H1 (cell line): ENCODE measurements at places on chromosomes 6 and 20.

GRCh38 chr6:75864446-75864845, 115.4 kb downstream of the MYO6 start:
- H3K36me3 ChIP-seq = peaks cover 3% of the 10 kb centered on the region; the same call in 1 of the 2 replicates
- H3K4me1 ChIP-seq = no peaks in the 10 kb centered on the region
- no peak overlapping the region for H3K4me3 ChIP-seq
- H3K27ac ChIP-seq = no peak overlapping the region
- DNase-seq = no peak

GRCh38 chr6:142927904-142928303, 17.1 kb downstream of the HIVEP2 start:
- no peaks in the 10 kb centered on the region; the same call in 1 of the 2 replicates for H3K4me1 ChIP-seq
- no peaks in the 10 kb centered on the region for H3K27me3 ChIP-seq
- H3K36me3 ChIP-seq = no peaks in the 10 kb centered on the region
- no peak overlapping the region for H3K4me3 ChIP-seq
- no peak for DNase-seq

- no peaks in the 10 kb centered on the region for H3K27me3 ChIP-seq
- no peak for DNase-seq
- H3K4me3 ChIP-seq = no peak overlapping the region
- peaks cover 30% of the 10 kb centered on the region for H3K4me1 ChIP-seq
- no peaks in the 10 kb centered on the region for H3K36me3 ChIP-seq
Observed at GRCh38 chr6:15303162-15303919, 57.5 kb downstream of the JARID2 start.

GRCh38 chr6:43853066-43853650, 83.1 kb downstream of the VEGFA start:
- no peak overlapping the region for H3K4me3 ChIP-seq
- H3K36me3 ChIP-seq = no peaks in the 10 kb centered on the region
- H3K27me3 ChIP-seq = no peaks in the 10 kb centered on the region
- DNase-seq = no peak

GRCh38 chr6:157244175-157244574, 79.1 kb downstream of the TMEM242 start:
- DNase-seq = no peak
- no peaks in the 10 kb centered on the region for H3K36me3 ChIP-seq
- H3K27me3 ChIP-seq = no peaks in the 10 kb centered on the region
- H3K27ac ChIP-seq = no peak overlapping the region
- H3K4me1 ChIP-seq = peaks cover 18% of the 10 kb centered on the region

- peaks cover 6% of the 10 kb centered on the region; the same call in 1 of the 2 replicates for H3K4me1 ChIP-seq
- H3K27ac ChIP-seq = no peak overlapping the region
- H3K4me3 ChIP-seq = peak overlapping the region; percentile 62
- peak; percentile 95 for DNase-seq
- no peaks in the 10 kb centered on the region for H3K36me3 ChIP-seq
Observed at GRCh38 chr20:63775096-63775978, 35.8 kb downstream of the SLC2A4RG start.

GRCh38 chr6:145898376-145898775, 65.8 kb downstream of the SHPRH start:
- H3K4me1 ChIP-seq = no peaks in the 10 kb centered on the region
- no peak overlapping the region for H3K27ac ChIP-seq
- DNase-seq = no peak
- no peak overlapping the region for H3K4me3 ChIP-seq
